Progenitor cell of endocrine pancreas (in vitro differentiated cells): ENCODE measurements at places on chromosomes 4 and X.

GRCh38 chrX:3142259-3143042 is 101.2 kb downstream of the ARSF start:
- no peak for DNase-seq

DNA sequence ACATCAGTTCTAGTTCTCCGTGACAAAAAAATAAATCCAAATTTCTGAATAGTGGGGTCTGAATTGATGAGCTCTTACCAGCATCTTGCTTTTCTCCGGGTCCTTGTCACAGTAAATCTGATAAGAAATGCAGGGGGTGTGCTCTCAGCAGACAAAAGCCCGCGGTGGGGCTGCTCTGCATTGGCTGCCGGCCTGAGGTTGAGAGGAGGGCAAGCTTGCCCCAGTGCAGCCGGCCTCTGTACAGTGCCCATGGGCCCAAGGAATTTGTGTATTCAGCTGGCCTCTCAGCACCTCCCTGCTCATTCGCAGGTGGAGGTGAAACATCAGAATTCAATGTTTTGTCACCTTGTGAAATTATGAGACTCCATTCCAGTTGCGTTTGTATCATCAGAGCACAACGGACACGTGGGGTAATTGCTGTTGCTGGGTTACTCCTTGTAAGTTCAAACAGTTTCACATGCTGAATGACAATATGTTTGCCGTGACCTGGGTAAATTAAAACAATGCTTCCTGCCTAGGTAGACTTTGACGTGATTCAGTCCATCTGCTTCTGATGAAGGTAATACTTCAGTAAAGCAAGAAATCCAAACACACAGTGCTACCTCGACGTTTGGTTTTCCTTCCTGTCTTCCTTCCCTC is 596.4 kb downstream of the MID1IP1 start:
- no peak for DNase-seq

DNA sequence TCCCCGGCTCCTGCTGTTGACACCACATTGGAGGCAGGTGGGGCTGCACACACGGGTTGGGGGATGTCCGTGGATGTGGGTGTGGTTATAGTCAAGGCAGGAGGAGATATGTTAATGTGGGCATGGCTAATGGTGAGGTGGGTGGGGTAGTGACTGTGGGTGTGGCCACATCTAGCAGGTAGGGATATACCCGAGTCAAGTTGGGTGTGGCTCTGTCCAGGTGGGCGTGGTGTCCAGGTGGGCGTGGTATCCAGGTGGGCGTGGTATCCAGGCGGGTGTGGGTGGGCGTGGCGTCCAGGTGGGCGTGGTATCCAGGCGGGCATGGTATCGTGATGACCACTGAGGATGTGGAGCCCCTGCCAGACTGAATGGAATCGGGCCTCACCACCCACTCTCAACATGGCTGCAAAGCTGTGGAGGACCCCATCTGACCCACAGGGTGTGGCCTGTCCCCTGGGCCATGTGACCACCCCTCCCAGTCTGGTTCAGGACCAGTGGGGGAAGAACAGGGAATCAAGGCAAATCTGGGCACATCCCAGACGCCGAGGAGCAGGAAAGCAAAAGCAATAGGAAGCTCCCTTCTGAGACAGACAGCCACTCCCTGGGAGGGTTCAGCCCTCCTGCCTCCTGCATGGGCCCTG is 21.0 kb downstream of the MAN2B2 start:
- no peak for DNase-seq

- DNase-seq, result no peak
Measured at GRCh38 chr4:55561889-55562288, 15.2 kb upstream of the CLOCK start.

DNA sequence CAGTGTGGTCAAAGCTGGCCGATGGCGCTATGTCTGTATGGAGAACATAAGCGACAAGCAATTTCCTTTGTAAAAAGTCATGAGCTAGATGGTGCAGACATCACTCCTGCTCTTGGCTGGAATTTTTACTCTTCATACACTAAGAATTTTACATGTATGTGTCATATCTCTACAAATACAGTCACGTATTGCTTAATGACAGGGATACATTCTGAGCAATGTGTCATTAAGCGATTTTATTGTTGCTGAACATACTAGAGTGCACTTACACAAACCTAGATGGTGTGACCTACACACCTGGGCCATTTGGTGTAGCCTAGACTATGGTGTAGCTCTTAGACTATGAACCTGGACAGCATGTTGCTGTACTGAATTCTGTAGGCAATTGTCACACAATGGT is 185.4 kb downstream of the SOWAHB start:
- DNase-seq, result no peak

GRCh38 chrX:138923805-138924204 is 212.3 kb upstream of the FGF13 start:
- DNase-seq, result no peak
